Renal cortex interstitium (tissue), 15 donors: ENCODE measurements at places on chromosomes 7 and 10. TPM values are rescaled to one million over a fixed set of nuclear protein-coding genes. Genes with fewer than 3 reads are reported as not detected.

DNA sequence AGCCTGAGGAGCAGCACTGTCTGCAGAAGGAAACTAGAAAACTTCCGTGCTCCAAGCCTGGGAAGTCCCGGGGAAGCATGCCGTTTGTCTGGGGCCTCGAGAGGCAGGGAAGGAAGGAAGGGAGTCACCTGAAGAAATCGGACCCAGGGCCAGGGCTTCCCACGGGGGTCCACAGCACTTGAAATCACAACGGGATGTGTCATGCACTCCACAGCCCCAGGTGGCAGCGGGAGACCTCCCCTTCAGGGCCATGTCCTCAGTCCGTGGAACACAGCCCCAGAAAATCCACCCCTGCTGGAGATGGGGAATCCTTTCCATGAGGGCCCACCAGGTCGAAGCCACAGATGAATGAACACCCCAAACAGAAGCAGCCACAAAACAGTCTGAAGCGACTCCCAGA lies 239.5 kb downstream of the MGMT start:
- DNase-seq, result no peak

The CSGALNACT2 gene
- polyA plus RNA-seq, result 18.9 TPM

DNA sequence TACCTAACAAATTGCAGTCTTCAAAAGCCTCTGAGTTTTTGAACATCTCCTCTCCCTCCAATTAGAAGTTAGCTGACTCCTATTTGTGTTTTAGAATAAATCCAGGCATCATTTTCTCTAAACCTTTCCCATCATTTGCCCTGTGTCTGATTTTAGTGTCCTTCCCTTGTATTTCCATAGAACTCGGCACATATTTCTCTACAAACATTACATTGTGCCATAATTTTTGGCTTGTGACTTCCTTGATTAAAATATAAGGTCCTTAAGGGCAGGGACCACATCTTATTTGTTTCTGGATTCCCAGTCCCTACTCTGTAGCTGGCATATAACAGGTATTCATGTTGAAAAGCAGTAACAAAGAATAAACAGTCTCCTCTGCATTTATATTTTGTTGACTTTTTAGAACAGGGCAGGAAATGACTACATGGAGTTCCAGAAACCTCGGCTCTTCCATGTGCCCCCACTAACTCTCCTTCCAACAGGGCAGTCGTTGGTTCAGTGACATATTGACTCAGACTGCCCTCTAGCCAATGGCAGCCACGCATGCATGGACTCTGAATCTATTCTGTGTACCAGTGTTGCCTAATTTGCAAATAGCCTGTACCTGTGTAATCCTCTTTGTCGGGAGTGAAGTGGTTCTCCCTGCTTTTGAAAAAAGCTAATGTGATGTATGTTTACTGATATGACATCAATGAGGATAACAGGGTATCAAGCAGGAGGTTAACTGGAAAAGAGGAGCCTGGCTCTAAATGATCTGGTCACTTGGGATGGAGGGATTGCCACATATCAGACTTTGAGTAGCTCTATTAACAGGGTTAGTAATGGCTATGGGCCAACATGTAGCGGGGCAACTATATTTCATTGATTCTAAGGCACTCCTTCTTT lies 19.8 kb upstream of the CPN1 start:
- DNase-seq, result no peak

DNA sequence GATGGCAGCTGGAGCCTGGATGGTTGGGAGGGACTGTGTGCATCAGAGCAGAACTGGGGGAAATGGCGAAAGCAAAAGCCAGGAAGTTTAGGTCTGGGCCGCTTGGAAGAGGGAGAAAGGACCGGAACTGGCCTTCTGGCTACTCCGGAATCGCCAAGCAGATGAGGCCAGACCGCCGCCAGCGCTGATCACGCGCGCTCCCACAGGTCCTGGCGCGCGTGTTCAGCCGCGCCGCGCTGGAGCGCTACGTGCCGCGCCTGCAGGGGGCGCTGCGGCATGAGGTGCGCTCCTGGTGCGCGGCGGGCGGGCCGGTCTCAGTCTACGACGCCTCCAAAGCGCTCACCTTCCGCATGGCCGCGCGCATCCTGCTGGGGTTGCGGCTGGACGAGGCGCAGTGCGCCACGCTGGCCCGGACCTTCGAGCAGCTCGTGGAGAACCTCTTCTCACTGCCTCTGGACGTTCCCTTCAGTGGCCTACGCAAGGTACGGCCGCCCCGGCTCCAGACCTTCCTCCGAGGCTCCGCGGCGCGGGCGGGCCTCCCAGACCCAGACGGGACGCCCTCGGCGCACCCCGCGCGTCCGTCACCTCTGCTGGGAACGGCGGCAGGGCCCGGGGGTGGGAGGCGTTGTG lies 2.0 kb downstream of the CYP26C1 start:
- no peak for DNase-seq

DNA sequence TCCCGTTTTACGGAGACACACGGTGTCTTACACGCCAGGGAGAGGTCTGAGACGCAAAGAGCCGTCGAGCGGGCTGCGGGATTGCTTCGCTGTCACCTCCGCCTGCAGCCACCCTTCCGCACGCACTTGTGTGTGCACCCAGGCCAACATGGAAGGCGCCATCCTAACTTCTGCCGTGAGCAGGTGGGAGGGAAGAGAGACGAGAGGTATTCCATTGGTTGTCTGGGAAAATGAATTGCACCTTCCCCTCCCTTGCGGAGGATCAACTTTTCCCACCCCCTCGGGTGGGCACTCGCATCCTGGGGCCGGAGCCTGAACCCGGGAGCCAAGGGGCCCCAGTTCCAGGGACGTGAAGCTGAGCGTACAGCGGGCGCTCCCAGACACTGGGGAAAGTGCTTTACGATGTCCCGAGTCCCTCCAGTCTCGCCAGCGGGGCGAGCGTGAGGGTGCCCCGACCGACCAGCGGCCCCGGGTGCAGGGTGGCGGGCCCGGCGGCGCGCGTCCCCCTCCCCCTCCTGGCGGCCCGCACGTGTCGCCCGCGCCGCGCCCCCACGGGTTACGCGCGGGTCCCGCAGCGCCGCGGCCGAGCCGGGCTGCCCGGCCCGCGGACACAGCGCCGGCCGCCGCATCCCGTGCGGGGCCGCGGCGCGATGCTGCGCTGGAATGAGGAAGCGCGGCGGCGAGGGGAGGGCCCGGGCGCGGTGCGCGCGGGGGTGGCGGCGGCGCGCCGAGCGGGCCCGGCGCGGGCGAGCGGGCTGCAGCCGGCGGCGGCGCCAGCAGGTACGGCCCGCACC lies 984 bp upstream of the IKZF1 start:
- no peak for DNase-seq

DNA sequence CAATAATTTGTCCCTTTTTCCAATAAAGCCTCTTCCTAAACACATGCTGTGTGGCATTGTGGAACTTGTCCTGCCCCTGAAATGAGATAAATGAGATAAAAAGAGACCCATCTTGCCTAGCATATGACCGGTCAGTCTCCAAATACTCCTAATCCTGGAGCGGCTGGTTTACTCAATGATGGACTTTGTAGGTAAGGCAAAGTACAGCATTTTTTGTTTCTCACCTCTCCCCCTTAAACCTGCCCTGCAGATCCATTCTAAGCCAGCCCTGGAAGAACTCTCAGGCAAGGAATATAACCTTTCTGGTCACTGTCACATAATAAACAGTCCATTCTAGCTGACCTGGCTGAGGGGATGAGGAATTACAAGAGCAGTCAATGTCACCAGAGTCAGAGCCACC lies 110.7 kb downstream of the C1GALT1 start:
- DNase-seq, result no peak

DNA sequence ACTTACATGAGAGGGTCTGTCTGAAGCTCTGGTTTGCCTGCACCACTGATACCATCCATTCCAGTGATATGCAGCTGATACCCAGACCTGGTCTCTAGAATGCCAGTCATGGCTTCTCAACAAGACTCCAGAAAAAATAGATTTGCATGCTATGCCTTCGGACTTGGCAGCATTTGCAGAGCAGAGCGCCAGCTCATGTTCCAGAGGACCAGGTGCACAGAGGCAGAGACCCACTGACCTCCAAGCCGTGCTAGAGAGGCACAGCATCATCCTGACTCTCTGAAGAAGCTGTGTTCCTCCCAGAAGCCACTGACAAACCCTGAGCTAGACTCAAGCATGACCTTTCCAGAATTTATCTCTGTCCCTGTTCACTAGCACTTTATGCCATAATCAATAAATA lies 6.9 kb upstream of the PRKAG2 start:
- no peak for DNase-seq

DNA sequence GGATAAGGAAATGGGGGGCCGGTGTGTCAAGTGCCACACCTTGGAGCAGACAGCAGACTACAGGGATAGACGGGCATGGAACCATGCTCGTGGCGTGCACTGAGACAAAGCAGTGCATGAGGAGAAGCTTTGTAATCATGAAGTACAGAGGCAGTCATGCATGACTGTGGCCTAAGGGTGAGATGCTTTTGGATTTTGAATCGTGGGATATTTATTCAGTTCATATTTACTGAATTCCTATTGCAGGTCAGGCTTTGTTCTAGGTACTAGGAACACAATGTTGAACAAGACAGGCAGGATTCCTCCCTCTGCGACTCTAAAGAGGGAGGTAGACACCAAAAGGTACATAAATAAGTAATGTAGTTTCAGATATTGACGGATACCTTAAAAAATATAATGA lies 597.6 kb downstream of the PARD3 start:
- DNase-seq, result no peak

DNA sequence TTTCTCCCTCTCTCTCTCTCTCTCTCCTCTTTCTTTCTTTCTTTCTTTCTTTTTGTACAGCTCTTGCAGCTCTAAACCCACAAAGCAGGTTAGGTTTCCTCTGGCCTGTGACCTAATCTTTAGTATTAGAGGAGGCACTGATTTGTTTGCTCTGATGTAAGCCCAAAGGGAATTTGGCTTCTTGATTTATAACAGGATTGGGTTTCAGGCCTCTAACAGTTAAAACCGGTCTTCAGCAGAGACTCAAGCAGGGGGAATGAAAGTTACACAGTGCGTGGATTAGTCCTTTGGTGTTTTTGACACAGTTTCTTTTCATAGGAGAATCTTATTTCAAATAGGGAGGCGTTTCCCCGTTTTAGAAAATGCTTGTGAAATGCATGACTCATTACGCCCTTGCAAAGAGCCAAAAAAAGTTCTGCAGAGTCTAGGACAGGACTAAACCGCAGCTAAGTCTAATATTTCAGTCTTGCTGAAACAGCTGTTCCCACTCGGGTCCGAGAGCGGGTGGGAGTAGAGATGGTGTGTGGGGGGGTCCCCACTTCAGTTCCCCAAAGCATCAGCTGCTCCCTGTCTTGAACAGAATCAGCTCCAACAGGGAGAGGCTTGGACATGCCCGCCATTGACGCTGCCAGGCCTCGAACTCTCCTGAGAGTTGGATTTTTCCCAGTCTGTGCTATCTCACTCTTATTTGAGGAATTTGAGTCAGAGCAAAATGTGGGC lies 296.5 kb upstream of the PITRM1 start:
- DNase-seq, result no peak
